ENCODE measurements at places on chromosomes 7 and 10.

DNA sequence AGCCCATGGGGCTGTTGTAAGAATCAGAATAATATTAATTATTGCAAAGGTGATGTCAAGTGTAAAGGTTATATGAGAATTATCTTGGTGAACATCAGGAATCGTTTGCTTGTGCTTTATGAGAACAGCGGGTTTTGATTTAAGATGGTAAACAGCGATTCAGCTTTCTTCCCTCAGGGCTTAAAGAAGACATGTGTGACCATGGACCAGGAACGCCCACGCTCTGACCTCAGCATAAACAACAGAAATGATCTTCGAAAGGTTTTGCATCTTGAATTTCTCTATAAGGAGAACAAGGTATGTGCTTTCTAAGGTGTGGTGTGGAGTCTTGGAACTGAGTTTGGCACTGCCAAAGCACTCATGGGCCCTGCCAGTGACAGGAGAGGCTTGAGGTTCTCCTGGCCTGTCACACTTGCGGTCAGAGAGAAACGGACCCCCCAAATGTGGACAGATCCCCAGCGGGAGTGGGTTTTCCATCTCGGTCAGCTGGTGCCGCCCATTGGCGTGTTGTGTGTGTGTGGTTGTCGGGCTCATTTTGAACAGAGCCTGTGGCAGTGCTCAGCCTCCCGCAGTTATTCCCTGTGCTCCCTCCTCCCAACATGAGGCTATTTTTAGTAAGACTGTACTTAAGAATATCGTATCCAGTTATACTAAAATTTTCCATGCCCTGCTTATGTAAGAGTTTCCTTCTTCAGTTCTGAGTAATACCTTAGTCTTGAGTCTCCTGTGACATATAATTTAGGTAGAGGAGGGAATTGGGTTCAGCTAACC, 7.2 kb downstream of the MINDY4 start:
- no peak for DNase-seq

DNA sequence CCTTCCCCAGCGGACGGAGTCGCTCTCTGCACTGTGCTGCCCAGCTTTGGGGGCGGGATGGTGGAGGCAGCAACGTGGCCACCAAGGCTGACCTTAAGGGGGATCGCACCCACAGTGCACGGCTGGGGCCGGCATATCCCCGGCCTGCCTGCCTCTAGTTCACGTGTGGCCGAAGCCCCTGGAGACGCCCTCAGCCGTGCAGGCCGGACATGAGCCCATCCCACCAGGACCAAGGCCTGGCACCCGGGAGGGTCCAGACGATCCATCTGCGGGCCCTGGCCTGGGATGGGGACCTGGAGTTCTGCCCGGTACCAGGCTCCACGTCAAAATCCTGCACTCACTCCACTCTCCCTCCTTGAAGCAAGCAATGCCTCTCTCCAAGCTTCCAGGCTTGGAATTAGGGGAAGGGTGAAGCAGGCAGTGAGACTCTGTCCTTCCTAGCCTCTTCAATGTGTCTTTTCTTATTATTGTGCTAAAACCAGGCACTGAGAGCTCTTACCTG, 520.8 kb downstream of the REEP3 start:
- DNase-seq: no peak

DNA sequence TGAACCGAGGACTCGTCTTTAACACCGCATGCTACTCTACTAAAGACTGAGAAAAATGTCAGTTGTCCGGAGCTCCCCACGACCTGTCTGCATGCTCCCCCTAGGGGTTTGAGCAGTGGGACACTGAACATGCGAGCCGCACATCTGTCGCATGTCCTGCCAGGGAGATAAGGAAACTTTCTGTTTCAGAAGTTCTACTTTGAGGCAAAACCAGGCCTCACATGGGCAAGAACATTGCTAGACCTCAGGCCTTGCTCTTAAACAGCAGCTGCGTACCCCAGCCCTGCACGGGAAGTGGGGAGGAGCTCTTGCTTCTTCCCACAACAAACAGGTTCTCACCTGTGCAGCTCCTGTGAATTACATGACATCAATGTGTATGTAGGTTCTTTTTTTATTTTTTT, 30.3 kb upstream of the HERPUD2 start:
- peak; percentile 63 for DNase-seq

DNA sequence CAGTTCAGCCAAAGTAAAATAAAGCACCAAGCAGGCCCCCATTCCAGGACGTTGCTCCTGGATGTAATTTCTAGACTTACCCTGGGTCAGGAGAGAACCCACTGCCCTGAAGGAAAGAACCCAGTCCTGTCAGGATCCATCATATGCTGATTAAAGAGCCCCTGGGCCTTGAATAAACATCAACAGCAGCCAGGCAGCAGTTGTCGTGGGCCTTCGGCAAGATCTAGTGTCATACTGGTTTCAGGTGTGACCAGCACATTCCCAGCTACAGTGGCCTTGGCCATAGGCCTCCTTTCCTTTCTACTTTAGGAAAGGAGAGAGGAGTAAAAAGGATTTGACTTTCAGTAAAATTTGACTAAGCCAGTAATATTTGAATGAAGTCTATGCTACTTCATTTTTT, 289.1 kb upstream of the CACNA2D1 start:
- no peak for DNase-seq

DNA sequence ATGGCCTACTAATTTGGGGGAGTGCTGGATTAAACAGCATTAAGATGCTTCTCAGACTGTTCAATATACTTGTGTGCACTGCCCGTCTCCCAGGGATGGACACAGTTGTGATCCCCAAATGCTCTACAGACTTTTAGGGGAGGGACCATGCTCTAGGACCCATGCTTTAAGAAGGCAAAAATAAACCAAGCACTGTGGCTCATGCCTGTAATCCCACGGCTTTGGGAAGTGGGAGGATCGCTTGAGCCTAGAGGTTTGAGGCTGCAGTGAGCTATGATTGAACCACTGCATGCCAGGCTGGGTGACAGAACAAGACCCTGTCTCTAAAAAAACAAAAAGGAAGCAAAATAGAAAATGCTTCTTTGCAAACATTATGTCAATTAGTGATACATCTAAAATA, 102.6 kb downstream of the VOPP1 start:
- DNase-seq: no peak

GRCh38 chr10:74991435-74991834, 120.0 kb upstream of the SAMD8 start:
- no peak for DNase-seq

DNA sequence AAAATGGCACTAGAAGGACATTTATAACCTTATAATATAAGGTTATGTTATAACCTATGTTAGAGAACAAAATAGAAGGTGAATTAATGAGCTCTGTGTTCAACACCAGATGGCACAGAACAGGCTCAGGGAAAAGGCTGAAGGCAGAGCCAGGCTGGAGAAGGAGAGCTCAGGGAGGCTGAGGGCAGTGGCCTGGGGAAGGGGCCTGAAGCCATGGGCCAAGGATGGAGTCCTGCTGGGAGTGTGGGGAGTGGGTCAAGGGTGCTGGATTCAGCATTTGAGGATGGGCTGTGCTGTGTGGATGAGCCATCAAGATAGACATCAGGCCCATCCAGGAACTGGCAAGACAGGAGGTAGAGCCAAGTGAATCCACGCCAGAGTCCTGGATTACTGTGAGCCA, 218.8 kb downstream of the ZNF248 start:
- no peak for DNase-seq

DNA sequence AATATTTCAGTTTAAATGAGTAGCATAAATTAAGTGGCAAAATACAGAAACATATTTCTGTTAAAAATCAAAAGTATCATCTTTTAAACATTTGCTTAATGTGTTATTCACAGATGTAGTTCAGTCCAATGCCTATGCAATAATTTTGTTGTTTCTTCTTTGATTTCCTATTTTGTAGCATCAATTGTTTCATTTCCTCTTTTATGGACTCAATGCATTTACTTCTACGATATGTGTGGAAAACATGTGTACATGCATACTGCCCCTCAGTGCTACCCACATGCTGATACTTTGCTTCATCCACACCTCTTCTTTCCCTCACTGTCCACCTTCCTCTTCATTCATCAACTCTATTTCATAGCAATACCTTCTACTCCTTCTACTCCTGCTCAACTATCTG, 108.1 kb downstream of the PTN start:
- DNase-seq: no peak

GRCh38 chr7:73839743-73840714, 2.3 kb downstream of the METTL27 start:
- DNase-seq: no peak

- DNase-seq: no peak
Observed at GRCh38 chr7:158048569-158048968, 539.1 kb downstream of the PTPRN2 start.

DNA sequence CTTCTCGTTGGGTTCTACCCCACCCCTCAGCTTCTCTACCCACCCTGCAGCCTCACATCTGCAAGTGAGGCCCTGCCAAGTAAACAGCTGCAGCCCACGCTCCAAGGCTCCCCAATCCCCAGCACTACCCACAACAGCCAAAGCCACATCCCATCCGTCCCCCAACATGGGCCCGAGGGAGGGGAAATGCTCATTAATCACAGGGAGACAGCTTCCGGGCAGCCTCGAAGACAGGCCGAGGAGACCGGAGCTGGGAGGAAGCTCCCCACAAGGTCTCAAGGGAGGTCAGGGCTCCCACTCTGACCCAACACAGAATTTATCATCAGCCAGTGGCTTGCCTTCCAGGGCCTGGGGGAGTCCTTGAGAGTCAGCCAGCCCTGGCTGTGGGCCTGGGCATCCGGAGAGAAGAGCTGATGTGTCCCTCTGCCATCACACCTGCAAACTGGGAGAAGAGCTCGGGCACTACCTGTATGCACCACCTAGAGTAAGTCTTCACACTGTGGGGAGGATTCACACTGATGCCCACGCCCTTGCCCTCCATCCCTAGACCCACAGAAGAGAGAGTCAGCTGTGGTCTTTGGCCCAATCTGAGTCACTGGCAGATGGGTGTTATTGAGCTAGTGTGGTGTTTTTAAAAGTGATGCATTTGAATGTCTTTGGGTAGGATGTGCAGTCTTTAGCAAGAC, 115.5 kb upstream of the ZMIZ1 start:
- no peak for DNase-seq

DNA sequence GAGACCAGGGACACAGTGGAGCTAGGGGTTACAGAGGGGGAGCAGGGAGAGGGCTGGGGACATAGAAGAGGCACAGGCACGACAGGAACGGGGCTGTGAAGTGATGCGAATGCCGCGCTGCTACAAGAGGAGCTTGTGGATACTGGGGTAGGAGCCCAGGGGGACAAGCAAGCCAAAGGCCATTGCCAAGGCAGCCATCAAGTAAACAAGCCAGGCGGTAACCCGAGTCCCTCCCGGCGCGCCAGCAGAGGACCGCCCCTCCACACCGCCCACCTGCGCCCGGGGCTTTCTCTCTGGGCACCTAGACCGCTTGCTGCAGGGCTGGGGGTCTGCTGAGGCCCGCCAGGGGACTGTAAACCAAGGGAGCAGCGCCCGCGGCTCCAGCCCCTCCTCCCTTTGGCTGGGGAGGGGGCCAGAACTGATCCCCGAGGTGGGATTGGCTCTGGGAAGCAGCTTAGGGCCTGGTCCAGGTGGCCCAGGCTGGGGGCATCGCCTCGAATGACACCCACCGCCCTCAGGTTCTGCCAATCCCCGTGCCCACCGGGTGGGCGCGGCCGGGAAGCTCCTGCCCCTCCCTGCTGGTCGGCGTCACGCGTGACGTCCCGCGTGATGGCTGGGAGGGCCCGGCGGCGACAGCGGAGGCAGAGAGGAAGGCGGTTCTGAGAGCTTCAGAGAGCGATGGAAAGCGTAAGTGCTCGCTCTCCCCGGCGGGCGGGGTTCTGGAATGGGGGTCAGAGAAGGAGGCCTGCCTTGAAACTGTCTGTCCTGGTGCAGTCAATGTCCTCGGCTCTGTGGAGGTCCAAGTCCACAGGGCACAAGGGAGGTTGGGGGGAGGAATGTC, 982 bp downstream of the SFXN3 start:
- DNase-seq: peak; percentile 81

- no peak for DNase-seq
Observed at GRCh38 chr7:16396766-16397500, 24.4 kb downstream of the CRPPA start.

DNA sequence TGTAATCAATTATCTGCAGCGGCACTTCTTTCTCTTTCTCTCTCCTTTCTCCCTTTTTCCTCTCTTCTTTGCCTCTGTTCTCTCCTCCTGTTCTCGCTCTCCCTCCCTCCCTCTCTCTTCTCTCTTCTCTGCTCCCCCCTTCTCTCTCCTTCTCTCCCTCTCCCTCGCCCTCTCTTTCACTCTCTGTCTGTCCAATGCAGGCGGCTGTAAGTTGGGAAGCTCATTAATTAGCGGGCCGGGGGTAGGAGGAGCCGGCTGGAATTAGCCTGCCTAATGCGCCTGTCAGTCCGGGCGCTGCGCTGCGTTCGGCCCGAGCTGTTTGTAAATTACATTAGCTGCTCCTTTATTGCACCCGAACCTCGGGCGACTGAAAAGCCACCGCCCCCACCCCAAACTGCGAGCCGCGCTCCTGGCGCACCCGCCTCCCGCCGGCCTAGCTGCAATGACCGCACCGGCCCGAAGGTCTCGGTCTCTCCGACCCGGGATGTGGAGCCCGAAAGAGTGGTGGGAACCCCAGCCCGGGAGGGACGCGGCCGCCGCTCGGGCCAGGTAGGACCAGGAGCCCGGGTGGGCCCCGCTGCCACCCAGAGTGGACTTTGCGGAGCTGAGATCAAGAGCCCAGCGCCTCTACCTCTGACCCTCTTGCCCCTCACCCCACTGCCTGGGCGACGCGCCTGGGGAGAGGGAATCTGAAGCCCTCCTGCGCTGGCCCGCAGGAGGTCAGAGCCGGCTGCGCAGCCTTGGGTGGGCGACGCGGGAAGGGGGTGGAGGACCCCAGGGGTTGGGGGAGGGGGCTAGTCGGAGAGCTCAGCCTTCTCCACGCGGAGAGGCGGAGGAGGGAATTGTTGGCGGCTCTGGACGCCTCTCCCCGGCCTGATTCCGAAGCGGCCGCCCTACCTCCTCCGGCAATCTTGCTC, at the start of gene LBX1:
LBX1 (minus strand) TSS at position 198 of the 917 bp plus-strand sequence. CDS start 648 bp downstream, outside the sequence.
- no peak for DNase-seq

DNA sequence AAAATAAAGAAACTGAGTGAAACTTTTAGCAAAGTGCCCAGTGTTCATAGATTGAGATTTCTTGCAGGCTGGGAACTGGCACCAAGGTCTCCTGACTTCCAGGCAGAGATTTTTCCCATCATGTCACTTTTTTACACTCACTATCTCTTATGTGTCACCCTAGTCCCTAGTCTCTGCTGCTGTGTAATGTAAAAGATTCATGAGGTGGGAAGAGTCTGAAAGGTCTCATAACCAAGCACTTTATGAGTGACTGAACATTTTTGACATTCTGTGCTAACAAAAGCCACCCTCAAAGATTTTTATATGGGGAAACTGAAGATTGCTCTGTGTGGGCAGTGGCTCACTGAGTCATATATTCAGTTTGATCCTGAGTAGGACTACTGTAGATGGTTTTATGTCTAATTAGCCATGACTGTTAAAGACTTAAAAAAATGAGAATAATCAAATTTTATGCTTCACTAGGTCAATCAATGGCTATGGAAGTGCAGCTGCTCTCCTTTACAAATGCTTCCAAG, 900.3 kb upstream of the SORCS1 start:
- no peak for DNase-seq

- DNase-seq: no peak
Observed at GRCh38 chr10:24744946-24745345, 21.3 kb upstream of the ARHGAP21 start.

All from effector CD4-positive, alpha-beta T cell (primary cell).